SW 1271 (cell line): ENCODE measurements at places on chromosomes 7 and 10.

GRCh38 chr10:46297406-46298204 lies 10.8 kb downstream of the ANTXRL start:
- no peak for DNase-seq

DNA sequence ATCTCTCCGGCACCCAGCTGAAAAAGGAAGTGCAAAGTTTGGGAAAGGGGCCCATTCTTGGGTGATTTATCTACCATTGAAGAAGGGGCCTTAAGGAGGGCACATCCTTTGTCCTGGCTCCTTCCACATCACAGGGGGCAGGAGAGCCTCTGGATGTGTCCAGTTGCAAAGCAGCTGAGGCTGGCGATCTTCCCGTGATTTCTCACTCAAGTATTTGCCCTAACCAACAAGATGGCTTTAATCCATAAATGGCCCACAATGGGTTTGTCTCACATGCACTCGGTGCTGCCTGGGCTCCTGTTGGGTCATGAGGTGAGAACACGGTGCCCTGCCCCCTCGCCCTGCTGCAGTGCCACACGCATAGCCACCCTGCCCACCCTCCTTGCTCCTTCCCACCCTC lies 14.2 kb upstream of the FRMPD2 start:
- no peak for DNase-seq

DNA sequence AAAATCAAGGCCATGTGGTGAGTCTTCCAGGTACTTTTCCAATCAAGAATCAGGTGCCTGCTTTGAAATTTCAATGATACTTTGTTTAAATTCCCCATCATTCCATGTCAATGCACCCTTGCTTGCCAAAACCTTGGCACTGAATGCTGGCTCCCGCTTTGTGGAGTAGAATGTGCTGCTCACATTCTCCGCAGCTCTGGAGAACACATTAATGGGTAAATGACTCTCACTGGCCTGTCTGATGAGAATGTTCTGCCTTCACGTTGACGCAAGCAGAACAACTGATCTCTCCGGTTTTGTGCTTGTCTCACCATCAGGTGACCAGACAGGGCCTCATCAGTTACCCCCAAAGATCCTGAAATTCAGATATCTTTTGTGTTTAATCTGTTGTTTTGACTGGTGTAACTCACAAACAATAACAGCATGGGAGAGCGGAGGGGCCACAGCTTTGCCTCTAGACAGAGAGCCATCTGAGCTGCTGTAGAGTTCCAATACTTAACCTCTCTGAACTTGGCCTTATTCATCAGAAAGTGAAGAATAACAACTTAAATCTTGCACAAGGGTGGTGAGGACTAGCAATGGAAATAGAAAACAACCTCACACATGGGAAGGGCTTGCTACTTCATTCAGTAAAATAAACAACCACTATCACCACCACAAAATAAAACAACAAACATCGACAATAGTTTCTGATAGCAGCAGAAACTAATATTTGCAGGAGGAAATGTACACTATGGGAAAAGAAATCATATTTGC lies 276.9 kb upstream of the IGFBP3 start:
- DNase-seq = no peak

GRCh38 chr10:128058750-128059134 lies 67.5 kb downstream of the MKI67 start:
- no peak for DNase-seq

DNA sequence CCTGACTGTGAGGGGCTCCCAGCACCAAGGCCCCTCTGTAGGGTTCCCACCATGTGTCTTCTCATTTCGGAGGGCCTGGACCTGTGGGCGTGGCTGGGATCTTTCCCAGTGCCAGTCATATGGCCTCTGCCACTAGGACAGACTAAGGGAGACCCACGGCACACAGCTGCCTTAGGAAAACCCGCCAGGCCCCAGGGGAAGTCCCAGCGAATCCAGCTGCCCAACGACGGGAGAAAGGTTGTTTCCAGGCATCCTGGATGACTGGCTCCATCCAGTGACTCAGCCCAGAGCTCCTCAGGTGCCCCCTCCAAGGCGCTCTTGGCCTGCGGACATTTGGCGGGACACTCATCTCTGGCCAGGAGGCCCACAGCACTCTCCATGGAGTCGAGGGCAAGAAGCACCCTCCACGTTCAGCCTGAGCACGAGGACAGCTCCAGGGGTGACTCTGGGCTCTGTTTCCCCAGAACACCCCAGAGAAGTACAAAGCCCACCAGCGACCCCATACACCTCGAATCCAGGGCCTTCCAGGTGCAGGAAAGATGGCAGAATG lies 39.9 kb downstream of the PWWP2B start:
- no peak for DNase-seq
